Suprapubic skin (tissue), 4 donors: ENCODE measurements at places on chromosomes 12 and 14. TPM values are rescaled to one million over a fixed set of nuclear protein-coding genes. Genes with fewer than 3 reads are reported as not detected.

- DNase-seq, result no peak
Measured at GRCh38 chr14:90986510-90986909, 73.9 kb downstream of the RPS6KA5 start.

DNA sequence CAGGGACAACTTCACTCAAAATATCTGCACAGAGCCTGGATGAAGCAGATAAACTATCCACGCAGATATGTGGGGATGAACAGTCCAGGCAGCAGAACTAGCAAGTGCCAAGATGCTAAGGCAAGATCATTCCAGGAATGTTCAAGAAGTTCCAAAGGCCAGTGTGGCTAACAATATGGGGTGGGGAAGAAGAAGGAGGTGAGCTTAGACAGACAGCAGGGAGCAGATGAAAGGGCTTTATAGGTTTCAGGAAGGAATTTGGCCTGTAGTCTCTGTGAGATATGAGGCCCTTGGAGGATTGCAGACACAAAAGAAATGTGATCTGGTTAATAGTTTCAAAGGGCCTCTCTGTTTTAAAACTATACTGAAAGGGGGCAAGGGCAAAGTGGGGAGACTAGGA, 63.5 kb upstream of the PPM1H start:
- DNase-seq, result no peak

- DNase-seq, result no peak
Measured at GRCh38 chr12:46516933-46517578, 144.5 kb upstream of the SLC38A2 start.

- no peak for DNase-seq
Measured at GRCh38 chr14:52235434-52235833, 32.1 kb upstream of the PTGDR start.

DNA sequence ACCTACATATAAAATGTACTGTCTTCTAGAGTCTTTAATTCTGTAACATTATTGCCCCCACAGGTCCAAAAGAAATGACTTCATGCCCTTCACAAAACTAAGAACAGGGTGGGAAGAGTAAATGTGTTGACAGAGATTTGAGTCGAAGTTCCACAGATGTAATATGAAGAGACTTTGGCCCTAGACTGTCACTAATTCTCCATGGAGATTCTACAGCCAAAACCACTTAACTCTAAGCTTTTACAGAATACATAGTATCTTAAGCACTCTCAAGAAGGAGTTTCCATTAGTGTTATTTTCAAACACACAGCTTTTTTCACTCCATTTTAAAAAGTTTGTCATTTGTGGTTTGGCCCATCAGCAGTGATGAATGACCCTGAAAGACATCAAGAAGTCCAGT, 56.3 kb downstream of the ABCC9 start:
- no peak for DNase-seq

DNA sequence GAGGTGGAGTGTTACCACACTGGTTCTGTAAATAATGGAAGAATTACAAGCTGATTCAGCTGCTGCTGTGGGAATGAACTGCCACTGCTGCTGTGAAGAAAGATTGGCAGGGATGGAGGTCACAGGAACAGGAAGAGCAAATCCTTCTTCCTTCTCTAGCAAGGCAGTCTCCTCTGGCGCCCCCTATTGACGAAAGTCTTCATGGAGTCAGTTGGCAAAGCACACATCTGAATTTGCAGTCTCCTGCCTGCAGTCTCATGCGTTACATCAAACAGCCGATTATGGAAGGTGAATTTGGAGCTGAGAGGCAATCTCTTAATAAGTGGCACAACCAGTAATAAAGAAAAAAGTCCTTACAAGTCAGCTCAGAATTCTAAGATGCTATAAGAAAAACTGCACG, 106.0 kb upstream of the TMTC1 start:
- no peak for DNase-seq

- DNase-seq, result no peak
Measured at GRCh38 chr14:103107941-103108748, 13.6 kb downstream of the EXOC3L4 start.

GRCh38 chr12:6981152-6982052, 10.7 kb downstream of the EMG1 start:
- DNase-seq, result no peak

DNA sequence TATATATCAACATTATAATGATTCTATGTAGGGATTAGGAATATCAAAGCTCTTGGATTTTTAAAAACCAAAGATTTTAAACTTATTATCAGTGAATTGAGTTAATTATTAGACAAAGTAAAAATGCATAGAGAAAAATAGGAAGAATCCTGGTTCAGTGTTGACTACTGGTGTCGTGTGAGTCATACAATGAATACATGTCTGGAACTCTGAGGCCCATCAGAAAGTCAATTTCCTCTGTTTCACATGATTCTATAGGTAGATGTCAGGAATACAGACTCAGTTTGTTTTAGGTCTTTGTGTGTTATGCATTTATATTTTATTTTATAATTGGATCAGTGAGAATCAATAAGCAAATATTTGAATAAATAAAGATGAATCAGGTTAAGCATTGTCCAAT, 84.5 kb upstream of the RTL1 start:
- no peak for DNase-seq

GRCh38 chr14:102071283-102071998, 15.4 kb downstream of the HSP90AA1 start:
- no peak for DNase-seq

DNA sequence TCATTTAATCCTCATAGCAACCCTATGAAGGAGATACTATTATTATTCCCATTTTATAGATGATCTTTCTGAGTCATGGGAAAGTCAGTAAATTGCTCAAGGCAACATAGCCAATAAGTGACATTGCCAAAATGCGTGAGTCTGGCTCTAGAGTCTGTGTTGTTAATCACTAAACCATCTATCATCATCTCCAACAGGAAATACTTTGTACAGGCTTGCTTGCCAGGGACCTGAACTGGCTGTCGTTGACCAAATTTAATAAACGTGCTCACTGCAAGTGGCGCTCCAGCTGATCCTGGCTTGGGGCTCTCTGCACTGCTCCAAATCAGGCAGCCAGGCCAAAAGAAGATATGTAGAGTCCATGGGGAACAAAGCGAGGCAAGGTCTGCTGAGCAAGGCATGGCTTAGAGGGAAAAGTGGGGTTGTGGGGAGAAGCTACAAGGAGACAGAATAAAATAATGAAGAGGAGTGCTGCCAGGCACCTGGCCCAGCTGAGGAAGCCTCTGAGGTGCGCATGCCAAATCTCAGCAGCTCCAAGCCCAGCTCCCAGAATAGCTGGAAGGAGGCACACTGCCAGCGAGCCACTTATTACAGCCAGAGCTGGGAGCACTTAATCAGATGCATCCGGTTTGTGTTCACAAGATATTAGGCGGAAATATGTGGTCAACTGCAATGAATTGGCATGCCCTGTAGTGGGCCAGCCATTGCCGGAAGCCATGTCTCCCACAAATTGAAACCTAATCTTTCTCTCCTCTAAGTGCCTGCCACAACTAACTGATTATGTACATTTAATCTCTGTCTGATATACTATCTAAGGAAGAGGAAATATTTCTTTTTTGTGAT, 43.3 kb upstream of the PTPRO start:
- DNase-seq, result peak; percentile 82

- no peak for DNase-seq
Measured at GRCh38 chr14:39755269-39755878, 323.1 kb upstream of the FBXO33 start.

GRCh38 chr14:34043627-34044372, 92.9 kb upstream of the EGLN3 start:
- DNase-seq, result no peak

DNA sequence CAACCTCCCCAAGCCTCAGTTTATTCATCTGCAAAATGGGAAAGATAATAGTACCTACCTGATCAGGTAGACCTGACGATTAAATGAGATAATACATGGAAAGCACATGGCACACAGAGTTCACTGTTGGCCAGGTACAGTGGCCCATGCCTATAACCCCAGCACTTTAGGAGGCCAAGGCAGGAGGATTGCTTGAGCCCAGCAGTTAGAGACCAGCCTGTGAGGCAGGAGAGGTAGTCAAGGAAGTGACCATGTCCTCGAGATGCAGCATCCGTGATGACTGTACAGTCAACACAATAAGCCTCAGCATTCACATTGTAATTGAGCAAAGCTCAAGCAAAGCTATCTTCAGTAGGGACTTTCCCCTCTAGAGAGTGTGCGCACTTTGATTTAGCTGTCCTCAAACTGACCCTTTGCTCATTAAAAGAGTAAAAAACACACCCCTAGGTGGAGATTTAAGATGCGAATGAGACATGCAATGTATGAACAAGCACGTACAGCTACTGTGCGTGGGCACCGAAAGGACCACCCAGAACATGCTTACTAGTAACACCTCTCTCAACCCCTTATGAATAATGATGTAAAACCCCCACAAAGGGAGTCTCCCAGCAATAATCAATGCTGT, 9.9 kb downstream of the ISCU start:
- peak; percentile 27 for DNase-seq

DNA sequence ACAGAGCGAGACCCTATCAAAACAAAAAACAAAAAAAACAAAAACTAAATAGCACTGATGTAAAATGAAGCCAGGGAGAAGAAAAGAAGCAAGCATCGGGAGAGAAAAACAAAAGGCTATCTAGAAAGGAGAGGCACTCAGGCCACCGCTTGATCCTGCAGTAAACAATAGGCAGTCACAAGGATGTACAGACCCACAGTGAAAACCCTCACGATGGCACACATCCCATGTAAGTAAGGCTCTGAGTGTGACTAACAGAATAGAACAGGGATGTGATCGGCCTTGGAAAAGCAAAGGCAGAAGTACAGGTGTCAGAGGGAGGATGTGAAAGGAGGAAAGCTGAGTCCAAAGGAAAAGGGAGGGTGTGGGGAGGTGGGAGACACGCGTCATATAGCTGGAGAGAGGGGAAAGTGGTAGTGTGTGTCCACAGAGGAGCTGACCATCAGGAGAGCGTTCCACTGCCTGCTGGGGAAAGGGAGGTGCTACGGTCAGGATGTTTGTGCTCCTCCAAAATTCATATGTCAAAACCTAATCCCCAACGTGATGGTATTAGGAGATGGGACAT, 31.5 kb downstream of the CAMKK2 start:
- no peak for DNase-seq

- no peak for DNase-seq
Measured at GRCh38 chr12:78886719-78887407, 22.3 kb downstream of the SYT1 start.

DNA sequence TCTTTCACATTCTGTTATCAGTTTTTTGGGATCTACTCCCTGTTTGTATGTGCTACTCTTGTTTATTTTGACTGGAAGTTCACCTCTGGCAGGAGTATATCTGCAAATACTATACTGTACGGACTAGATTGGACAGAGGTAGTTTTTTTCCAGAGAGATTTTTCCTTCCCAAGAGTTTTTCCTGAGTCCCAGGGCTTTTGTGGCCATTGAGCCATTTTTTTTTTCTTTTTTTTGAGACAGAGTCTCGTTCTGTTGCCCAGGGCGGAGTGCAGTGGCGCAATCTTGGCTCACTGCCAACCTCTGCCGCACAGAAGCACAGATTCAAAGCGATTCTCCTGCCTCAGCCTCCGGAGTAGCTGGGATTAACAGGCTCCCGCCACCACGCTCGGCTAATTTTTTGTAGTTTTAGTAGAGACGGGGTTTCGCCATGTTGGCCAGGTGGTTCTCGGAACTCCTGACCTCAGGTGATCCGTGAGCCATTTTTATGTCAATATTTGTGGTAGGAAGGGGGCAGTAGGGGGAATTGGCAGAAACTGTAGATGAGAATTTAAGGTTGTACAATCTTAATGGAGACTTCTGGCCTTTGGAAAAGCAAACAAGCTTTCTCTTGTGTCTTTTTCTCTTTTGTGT, 19.4 kb downstream of the KTN1 start:
- no peak for DNase-seq

GRCh38 chr14:88554457-88555286, at the start of gene PTPN21:
PTPN21 (minus strand) TSS chr14:88555007; CDS start chr14:88550417, 4,590 bp downstream.
- DNase-seq, result peak; percentile 85

DNA sequence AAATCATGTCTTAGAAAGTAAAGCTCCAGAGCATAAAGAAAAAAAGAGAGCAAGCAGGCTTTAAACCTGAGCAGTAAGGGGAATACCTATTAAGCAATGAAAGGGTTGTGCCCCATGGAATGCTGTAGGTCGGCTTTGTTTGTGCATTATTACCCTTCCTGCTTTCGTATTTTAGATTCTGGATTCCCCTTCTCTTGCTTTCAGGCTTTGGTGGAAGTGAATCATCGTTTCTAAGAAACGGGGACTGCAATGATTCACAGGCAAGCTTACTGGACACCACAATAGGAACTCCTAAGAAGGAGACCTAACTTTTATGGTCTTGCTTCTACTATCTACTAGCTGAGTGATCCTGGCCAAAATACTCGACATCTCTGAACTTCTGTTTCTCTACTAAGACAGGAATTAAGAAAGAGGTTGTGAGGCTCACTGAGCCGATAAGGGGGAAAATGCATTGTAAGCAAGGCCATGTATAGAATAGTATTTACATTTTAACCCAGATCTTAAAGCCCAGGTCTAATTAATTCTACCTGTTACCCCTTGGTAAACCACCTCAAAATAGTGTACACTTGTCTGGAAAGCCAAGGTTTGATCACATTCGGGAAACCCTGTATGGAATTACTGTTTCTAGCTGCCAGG, 1.2 kb upstream of the BMAL2 start:
- DNase-seq, result no peak

- DNase-seq, result no peak
Measured at GRCh38 chr12:101470939-101471338, 4.2 kb upstream of the SPIC start.

- DNase-seq, result no peak
Measured at GRCh38 chr14:35213869-35214387, 78.3 kb upstream of the PSMA6 start.

GRCh38 chr12:50205648-50206047, 38.5 kb upstream of the CERS5 start:
- no peak for DNase-seq

DNA sequence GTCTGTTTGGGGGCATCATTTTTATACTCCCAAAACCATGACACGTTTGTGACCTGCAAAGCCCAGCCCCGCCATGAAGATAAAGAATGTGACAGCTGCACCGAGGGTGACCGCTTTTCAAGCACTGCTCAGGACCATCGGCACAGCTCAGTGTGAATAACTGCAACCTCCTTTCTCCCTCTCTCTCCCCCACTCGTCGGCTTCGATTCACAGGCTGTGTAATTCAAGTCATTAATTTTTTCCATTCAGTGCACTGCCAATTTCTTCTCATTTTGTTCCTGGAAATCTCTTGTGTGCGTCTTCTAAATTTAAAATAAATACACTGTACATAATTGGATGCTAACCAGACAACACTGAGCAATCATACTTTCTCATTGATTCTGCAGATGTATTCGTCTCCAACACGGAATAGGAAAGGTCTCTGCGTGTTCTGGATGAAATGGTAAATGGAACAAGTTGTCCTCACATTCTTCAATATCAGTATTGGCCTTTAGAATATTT, 260.8 kb downstream of the TTC8 start:
- no peak for DNase-seq

GRCh38 chr14:23404331-23404900, 3.7 kb downstream of the MYH6 start:
- DNase-seq, result no peak

The LGR5 gene
- 3.4 TPM for total RNA-seq

The FMNL3 gene
- total RNA-seq, result 8.4 TPM

The TOMM20L gene
- total RNA-seq, result not detected

The PPP4R4 gene
- 1.3 TPM for total RNA-seq

The MNAT1 gene
- 13.1 TPM for total RNA-seq

The PTHLH gene
- not detected for total RNA-seq

The ANO2 gene
- 9.7 TPM for total RNA-seq

The TAS2R19 gene
- total RNA-seq, result 9.3 TPM

The FERMT2 gene
- 17.7 TPM for total RNA-seq

The SERPINA6 gene
- total RNA-seq, result not detected
